ENCODE measurements at places on chromosomes 6 and 20.

GRCh38 chr6:6932341-6932740 is 175.4 kb upstream of the RREB1 start:
- no peak for DNase-seq

DNA sequence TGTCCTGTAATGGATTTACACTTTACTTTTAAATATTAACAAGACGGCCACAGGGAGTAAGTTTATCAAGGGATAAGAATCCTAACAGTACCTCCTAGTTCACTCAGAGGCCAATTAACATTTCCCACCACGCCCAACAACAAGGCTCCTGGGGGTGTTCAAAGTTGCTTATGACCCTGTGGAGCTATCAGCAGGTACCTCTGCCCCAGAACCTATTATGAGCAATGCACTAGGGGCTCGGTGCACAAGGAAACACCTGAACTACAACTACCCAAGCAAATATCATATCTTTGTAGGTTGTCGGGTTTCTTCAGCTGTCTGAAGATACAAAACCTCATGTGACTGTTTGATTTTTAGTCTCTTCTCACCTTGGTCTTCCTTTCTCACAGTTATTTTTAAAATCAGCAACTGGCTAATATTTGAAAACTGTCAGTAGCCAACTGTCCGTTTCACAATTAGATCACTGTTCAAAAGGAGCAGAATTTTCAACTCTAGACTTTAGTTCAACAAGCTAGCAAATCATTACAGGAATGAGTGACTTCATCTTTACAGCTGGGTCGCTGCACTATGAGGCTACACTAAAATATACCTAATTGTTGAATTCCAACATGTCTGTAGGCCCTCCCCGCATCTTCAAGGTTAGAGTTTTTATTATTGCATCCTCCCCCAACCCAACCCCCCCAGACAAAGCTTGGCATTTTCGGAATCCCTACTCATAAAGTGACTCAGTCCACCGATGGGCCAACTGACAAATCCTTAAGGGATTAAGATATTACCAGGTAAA is 38.1 kb downstream of the B4GALT5 start:
- DNase-seq: no peak

DNA sequence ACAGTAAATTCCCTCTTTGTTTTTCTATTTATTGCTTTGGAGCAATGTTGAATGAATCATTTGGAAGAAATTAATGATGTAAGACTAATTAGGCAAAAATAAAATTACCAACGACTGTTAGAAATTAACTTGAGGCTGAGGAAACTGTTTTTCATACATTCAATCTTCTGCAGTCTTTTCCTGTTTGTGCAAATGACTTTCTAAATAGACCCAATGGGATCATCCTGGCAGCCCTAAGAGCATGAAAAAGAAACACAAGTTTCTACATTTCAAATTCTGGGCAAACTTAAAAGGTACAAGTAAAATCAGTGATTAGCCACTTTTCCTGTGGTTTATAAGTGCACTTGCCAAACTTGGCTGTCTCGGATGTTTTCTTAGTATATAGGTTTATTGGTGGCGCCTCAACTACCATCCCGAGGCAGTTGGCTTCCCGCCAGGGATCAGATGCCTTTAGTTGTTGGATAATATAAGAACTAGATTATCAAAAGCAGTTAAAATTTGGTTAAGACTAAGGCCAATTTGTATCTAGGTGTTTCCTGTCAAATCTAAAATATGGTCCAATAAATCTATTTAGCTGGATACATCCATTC is 181.2 kb downstream of the ISM1 start:
- no peak for DNase-seq

DNA sequence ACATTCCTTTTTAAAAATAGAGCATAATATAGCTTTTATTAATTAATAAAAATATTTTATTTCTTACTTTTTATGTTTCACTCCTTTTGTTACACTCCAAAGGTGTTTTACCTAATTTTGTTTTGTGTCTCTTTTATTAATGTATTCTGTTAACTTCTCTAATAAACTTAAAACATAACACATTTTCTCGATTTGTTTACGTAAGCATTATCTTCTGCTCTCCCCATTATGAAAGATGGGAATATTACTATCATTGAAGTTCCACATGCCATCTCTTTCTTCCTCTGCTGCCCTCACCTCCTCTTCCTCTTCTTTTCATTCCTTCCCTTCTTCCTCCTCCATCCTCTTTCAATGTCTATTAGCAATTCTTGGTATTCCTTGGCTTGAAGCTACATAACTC is 85.0 kb upstream of the HCRTR2 start:
- no peak for DNase-seq

GRCh38 chr20:64077541-64077875 is 1.8 kb downstream of the RGS19 start:
- DNase-seq: no peak

- DNase-seq: peak; percentile 17
These were observed 116.0 kb upstream of the JARID2 start for GRCh38 chr6:15129887-15130286.

DNA sequence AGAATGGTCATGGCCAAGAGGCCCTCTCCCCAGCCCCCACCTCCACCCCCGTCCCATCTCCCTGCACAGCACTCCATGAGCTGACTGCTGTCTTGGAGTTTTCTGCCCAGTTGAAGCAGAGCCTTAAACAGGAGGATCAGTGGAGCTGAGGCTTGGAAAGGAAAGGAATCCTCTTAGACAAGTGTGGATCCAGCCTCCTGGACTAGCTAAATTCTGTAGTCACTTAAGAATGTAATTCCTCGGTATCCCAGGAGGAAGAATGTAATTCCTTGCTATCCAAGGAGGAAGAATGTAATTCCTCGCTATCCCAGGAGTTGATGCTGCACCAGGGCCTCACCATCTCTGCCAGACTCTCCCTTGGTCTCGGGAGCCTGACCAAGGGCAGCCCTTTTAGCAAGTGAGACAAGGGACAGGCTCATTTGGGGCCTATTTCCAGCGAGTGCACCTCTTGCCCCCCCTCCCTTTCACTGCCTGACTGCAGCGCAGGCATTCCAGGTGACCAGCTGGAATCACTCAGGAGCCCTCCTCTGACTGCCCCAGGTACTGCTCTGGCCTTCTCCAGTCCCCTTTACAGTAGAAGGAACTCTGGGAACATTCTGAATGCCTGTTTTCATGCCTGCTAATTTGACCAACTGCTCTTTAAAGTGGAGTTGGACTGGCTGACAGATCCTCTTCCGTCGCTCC is 76.2 kb downstream of the TCP11 start:
- DNase-seq: no peak

- DNase-seq: no peak
These were observed 76.0 kb upstream of the ADTRP start for GRCh38 chr6:11854408-11855165.

- DNase-seq: no peak
These were observed 3.6 kb upstream of the ARFGEF3 start for GRCh38 chr6:138157986-138158638.

DNA sequence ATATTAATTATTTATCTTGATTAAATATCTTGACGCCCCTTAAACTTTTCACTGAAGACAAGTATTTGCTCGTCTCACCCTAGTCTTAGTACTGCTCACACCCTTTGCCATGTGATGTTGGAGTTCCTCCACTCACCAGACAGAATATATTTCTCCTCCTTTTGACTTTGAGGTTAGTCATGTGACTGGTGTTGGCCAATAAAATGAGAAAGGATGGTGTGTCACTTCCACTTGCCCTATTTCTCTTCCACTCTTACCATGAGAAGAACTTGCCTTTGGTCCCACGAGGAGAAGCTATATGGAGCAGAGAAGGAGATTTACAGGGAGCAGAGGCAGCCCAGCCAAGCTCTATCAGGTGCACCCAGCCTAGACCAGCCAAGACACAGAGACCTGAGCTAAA is 64.9 kb upstream of the TAB2 start:
- no peak for DNase-seq

DNA sequence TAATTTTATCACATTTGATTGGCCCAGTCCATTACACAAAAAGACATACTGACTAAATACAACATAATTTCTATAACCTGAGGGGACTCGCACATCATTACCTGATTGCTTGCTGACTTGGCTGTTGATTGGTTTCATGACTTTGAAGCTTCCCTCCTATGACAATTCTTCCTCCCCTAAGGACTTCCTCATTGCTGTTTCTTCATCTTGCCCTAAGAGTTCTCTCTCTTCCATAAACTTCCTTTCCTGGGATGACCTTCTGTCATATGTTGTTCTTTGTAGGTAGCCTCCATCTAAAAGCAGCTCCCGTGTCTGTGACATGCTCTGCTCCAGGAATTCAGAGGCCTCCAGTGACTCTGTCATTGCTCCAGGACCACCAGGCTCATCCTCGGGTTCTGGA is 22.6 kb downstream of the RSPH3 start:
- no peak for DNase-seq

DNA sequence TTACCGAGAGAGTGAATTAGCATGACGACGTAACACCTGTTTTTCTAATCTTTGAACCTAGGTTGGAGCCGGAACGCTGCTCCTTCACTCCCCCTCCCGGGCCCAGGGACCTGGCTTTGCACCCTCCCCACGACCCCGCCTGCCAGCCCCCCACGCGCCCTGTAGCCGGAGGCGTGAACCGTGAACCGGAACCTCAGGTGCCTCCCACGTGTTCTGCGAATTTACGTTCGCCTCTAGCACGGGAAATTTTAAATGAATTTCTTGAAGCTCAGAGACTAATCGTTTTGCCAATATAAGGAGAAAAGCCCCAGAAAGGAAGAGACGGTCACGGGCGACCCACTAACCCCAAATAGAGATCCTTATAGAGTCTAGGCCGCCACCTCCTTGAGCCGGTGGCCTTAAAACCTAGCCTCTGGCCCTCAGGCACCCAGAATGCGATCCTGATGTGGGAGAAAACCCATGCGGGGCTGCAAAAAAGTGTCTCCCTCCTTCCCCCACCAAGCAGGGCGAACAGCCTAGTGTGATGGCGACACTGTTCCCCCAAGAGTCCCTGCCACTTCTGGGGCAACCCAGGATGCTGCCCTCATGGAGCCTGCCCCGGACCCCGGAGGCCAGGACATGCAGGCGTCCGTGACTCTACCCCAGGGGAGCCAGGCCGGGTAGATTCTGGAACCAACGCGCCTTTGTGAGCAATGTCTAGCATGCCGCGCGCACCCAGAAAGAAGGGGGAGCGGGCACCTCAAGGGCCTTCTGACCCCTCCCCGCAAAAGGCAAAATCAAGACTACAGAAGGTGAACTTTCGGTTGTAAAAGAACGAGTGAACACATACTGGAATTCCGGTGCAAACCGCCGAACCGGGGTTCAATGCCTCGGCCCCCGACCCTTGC is 2.7 kb upstream of the SIM1 start:
- DNase-seq: no peak

DNA sequence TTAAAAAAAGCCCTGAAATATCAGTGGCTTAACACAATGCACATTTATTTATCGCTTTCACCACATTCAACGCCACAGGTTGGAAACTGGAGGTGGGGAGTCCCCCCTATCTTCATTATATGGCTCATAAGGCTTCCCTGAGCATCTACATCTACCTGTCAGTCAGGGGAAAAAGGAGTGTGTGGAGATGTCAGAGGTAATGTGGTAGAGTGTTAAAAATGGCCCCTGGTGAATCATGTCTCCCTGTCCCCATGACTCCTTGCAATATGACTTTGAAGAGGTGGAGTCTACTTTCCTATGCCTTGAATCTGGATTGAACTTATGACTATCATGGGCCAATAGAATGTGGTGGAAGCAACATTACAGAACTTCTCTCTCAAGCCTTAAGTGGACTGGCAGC is 65.5 kb upstream of the BTBD3 start:
- DNase-seq: no peak

GRCh38 chr6:127971945-127972391 is 71.1 kb upstream of the THEMIS start:
- peak; percentile 44 for DNase-seq

DNA sequence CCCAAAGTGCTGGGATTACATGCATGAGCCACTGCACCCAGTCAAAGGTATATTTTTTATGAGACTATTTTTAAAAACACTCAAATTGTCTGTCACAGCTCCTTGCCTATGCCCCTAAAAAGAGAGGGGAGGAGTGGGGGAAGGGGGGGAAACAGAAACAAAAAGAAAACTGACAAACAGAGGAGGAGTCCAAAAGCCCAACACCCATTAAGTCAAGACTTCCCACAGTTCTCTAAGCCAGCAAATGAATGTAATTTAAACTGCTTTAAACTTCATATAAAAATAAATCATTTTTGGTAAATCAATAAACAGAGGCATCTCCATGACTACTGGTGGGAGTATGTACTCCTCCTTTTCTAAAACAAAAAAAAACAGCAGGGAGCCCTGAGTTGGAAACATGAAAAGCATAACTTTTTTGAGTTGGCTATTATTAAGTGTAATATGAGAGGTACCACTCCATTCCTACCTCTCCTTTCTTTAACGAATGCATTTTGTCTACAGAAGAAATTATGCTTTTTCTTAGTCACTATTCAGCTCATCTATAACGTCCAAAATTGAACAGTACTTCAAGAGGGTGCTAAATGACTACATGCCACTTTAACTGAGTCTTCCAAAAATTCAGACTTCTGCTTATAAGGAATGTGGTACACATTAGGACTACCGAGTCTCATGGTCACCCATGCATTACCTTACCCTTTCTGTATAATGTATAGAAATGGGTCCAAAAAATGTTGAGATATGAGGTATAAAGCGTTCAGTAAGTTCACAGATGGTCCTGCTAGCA is 119.0 kb upstream of the PRSS16 start:
- DNase-seq: no peak

- peak; percentile 56 for DNase-seq
These were observed 1.0 kb upstream of the RIPOR2 start for GRCh38 chr6:24936641-24937317.

- no peak for DNase-seq
These were observed 2.6 kb downstream of the RPS10 start for GRCh38 chr6:34423254-34423653.

GRCh38 chr6:128235556-128235955 is 284.8 kb downstream of the PTPRK start:
- no peak for DNase-seq

- DNase-seq: no peak
These were observed 497.2 kb upstream of the JARID2 start for GRCh38 chr6:14748679-14749078.

GRCh38 chr6:137269803-137270202 is 50.6 kb upstream of the IFNGR1 start:
- no peak for DNase-seq

- DNase-seq: no peak
These were observed 756.0 kb upstream of the NRSN1 start for GRCh38 chr6:23370051-23370450.

GRCh38 chr6:41682497-41683272 is 44.4 kb downstream of the MDFI start:
- no peak for DNase-seq

DNA sequence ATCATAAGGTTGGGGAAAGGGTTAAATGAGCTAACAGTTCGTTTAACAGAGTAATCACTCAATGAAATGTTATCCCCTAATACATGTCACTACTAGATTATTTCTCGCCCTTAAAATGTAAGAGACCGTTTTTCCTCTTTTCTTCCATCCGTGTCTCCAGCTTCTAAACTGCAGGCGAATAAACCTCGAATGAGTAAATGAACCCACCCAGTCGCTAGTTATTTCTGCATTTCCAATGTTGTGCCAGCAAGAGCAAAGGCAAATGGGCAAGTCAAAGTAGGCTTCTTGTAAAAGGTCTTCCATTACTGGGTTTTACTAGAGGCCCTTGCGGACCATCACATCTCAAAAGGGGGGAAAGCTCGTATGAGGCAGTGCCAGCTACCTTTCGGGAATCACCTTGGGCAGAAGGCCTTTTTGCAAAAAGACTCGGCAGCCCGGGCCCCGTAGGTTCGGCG is 400 bp upstream of the SMAP1 start:
- no peak for DNase-seq
